ENCODE measurements at places on chromosomes 13 and 19. TPM values are rescaled to one million over a fixed set of nuclear protein-coding genes. Genes with fewer than 3 reads are reported as not detected.

The ANKRD24 gene
- total RNA-seq: 1.4 TPM

The MBNL2 gene
- 13.4 TPM for total RNA-seq

The ZNF471 gene
- 0.55 TPM for total RNA-seq

The PRX gene
- total RNA-seq: 0.80 TPM

The ZIC2 gene
- 0.26 TPM for total RNA-seq

The SKA3 gene
- total RNA-seq: 36.6 TPM

The MRPS31 gene
- total RNA-seq: 35.0 TPM

The PPM1N gene
- total RNA-seq: 4.3 TPM

The RINL gene
- 81.0 TPM for total RNA-seq

The CABP5 gene
- total RNA-seq: not detected

The VSTM2B gene
- not detected for total RNA-seq

The DMRTC2 gene
- total RNA-seq: not detected

The ZNF578 gene
- total RNA-seq: 1.8 TPM

The HCN2 gene
- 0.67 TPM for total RNA-seq

The ACP7 gene
- not detected for total RNA-seq

The ZSCAN4 gene
- total RNA-seq: not detected

The TRIM28 gene
- total RNA-seq: 571 TPM

The RNF225 gene
- total RNA-seq: 0.70 TPM

The ZNF132 gene
- 5.8 TPM for total RNA-seq

The FFAR2 gene
- not detected for total RNA-seq
